Activated CD4-positive, alpha-beta memory T cell treated with anti-CD3 and anti-CD28 coated beads for 36 hours (primary cell): ENCODE measurements at places on chromosomes 6 and 20. TPM values are rescaled to one million over a fixed set of nuclear protein-coding genes. Genes with fewer than 3 reads are reported as not detected.

Gene DYNLT2
- total RNA-seq = 2.1 TPM

Gene DLL1
- 0.55 TPM for total RNA-seq

Gene GRM1
- not detected for total RNA-seq

GRCh38 chr6:135236732-135237131, 55.6 kb downstream of the MYB start:
- no peaks in the 10 kb centered on the region for H3K36me3 ChIP-seq
- no peak overlapping the region for H3K27ac ChIP-seq
- no peaks in the 10 kb centered on the region for H3K27me3 ChIP-seq
- H3K4me1 ChIP-seq = peaks cover 13% of the 10 kb centered on the region
- no peak for DNase-seq
- H3K4me3 ChIP-seq = no peak overlapping the region

DNA sequence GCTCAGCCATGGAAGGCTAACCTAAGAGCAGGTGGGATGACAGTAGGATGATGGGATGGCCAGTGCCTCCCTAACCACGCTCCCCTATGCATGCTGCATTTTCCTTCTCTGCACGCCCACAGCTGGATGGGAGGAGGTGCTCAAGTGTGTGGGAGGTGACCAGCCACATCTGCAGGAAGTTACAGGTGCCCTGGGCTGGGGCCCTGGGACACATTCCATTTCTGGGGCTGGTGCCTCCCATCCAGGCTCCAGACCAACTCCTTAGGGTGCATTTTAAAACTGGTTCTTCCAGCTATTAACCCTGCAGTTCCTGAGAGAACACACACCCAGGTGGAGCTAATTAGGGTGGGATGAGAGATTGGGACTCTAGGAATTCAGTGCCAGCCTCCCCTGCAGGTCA, 135.3 kb upstream of the ARMC2 start:
- no peaks in the 10 kb centered on the region for H3K27me3 ChIP-seq
- peaks cover 24% of the 10 kb centered on the region for H3K4me1 ChIP-seq
- DNase-seq = no peak
- H3K27ac ChIP-seq = no peak overlapping the region

- H3K4me1 ChIP-seq = peaks cover 34% of the 10 kb centered on the region
- peak overlapping the region; percentile 96 for H3K4me3 ChIP-seq
- peaks cover 60% of the 10 kb centered on the region for H3K36me3 ChIP-seq
- H3K27ac ChIP-seq = peak overlapping the region; percentile 99
- peaks cover 2% of the 10 kb centered on the region for H3K27me3 ChIP-seq
These were observed 868 bp downstream of the SRSF3 start for GRCh38 chr6:36594816-36595643.

DNA sequence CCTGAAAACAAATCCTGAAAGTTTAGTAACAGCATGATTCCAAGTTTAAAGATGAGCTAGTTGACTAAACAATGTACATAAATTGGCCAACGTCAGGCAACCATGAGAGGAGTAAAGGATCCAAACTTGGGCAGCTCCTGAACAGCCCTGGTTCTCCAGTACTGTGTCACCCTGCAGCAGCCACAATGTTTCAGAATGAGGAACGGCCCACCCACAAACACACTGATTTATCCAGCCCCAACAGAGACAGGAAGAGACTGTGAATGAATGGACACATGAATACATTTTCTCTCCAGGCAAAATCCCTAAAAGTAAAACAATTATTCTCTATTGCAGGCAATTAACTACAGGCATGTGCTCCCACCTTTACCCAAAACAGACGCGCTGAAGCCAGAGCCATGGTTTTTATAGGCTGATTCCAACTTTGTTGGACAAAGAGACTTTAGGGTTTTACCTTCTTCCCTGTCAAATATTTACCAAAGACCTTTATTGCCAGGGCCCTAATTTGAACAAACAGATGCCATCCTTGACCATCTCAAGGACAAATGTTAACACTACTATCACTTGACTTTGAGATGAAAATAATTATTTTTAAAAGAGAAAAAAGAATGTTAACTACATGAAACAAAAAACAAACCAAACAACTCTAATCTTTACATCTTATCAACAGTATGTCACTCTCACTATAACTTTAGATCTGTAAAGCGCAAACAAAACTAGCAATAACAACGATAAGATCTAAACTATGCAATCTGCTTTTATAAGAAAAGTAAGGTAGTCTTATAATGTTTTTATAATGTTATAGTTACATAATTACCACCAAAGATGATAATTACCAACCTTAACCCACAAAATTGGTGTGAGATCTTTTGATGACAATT, 22.9 kb downstream of the CNKSR3 start:
- no peak overlapping the region for H3K4me3 ChIP-seq
- no peak for DNase-seq
- peaks cover 6% of the 10 kb centered on the region for H3K27me3 ChIP-seq
- H3K4me1 ChIP-seq = no peaks in the 10 kb centered on the region
- no peaks in the 10 kb centered on the region for H3K36me3 ChIP-seq

GRCh38 chr6:9621276-9621675, 793.6 kb downstream of the TFAP2A start:
- no peaks in the 10 kb centered on the region for H3K36me3 ChIP-seq
- H3K4me3 ChIP-seq = no peak overlapping the region
- DNase-seq = no peak
- H3K4me1 ChIP-seq = no peaks in the 10 kb centered on the region
- H3K27me3 ChIP-seq = no peaks in the 10 kb centered on the region
